ENCODE measurements at places on chromosomes 2 and 18.

DNA sequence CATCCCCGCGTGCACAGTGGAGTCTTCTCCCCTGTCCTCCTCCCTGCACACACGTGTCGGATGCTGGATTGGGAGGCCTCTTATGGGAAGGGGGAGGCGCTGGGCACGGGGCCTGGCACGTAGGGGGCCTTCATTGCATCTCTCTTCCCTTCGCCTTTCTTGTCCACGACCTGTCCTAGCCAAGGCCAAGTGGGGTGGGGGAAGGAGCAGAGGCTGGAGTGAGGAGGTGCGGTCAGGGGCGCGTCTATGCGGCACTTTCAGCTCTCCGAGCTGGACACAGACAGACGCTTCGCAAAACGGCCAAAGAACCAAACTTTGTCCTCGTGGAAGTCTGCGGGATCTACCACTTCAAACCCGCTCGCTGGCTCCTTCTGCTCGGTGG is 13.4 kb downstream of the ALPG start:
- H3K4me3 ChIP-seq: peak overlapping the region; percentile 41

GRCh38 chr2:58812771-58813344 is 571.7 kb upstream of the FANCL start:
- H3K4me1 ChIP-seq: no peaks in the 10 kb centered on the region
- H3K4me3 ChIP-seq: no peak overlapping the region
- no peaks in the 10 kb centered on the region for H3K27me3 ChIP-seq
- no peak for DNase-seq

GRCh38 chr2:192298664-192299063 is 103.9 kb upstream of the TMEFF2 start:
- no peaks in the 10 kb centered on the region for H3K4me1 ChIP-seq
- no peaks in the 10 kb centered on the region for H3K27me3 ChIP-seq
- H3K27ac ChIP-seq: no peak overlapping the region
- H3K36me3 ChIP-seq: no peaks in the 10 kb centered on the region

DNA sequence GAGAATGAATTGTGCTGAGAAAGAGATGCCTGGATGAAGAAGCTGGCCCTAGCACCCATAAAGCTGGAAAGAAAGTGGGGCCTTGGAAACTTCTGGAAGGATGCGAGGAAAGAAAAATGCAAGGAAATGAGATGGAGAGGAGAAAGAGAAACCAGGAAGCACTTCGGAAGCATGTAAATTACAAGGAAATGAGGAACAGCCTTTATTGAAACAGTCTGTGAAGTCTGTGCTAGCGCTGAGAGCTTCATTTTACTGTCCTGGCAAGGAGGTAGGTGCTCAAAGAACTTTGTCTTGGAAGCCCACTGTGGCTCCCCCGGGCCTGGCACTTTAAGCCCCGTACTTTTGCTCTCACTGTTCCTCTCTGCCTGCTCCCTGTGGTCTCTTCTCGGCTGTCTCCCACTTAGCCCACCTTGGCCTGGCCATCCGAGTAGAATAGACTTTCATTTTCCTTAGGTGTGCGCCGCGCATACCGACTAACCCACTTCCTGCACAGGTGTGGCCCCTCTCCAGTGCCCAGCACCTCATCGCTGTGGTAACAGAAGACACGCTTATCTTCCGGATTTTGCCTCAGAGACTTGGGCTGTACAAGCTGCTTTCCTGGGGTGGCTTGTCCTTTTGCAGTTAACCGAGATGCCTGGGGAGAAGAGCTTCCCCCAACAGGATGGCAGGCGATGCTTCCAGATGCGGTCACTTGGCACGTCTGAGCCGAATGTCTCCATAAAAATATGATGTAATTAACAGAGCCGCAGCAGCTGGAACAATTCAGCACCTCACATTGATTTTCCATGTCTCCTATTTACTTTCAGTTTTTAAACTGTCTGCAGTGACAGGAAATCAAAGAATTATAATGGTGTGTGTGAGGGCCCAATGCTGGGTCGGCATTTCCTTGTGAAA is 199.6 kb downstream of the HRH4 start:
- H3K27me3 ChIP-seq: no peaks in the 10 kb centered on the region
- H3K4me3 ChIP-seq: peak overlapping the region; percentile 41
- H3K27ac ChIP-seq: peak overlapping the region; percentile 68
- no peaks in the 10 kb centered on the region for H3K36me3 ChIP-seq

DNA sequence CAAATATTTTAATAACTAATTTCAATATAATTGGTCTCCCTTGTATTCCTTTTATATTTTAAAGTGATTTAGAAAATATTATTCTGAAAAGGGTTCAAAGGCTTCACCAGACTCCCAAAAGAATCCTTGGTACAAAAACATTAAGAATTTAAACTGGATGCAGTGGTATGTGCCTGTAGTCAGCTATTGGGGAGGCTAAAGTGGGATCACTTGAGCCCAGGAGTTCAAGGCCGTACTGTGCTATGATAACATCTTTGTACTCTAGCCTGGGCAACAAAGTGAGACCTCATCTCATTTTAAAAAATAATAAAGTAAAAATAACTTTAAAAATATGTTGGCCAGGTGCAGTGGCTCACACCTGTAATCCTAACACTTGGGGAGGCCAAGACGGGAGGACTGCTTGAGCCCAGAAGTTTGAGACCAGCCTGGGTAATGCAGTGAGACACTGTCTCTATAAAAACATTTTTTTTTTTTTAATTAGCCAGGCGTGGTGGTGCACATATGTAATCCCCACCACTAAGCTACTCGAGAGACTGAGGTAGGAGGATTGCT is 14.7 kb downstream of the NCL start:
- H3K4me3 ChIP-seq: no peak overlapping the region
- no peaks in the 10 kb centered on the region for H3K4me1 ChIP-seq
- H3K27ac ChIP-seq: no peak overlapping the region
- H3K27me3 ChIP-seq: no peaks in the 10 kb centered on the region
- H3K36me3 ChIP-seq: peaks cover 8% of the 10 kb centered on the region

- H3K27ac ChIP-seq: peak overlapping the region; percentile 73
- peaks cover 49% of the 10 kb centered on the region for H3K4me1 ChIP-seq
- H3K27me3 ChIP-seq: no peaks in the 10 kb centered on the region
- peak overlapping the region; percentile 50 for H3K4me3 ChIP-seq
- no peak for DNase-seq
- H3K36me3 ChIP-seq: no peaks in the 10 kb centered on the region
Measured at GRCh38 chr18:48135436-48135966, 205.0 kb upstream of the SMAD2 start.

GRCh38 chr2:128323555-128323931 is 4.9 kb upstream of the HS6ST1 start:
- no peaks in the 10 kb centered on the region for H3K27me3 ChIP-seq
- H3K4me3 ChIP-seq: no peak overlapping the region
- H3K27ac ChIP-seq: no peak overlapping the region
- no peaks in the 10 kb centered on the region for H3K36me3 ChIP-seq
- DNase-seq: peak; percentile 52
- H3K4me1 ChIP-seq: peaks cover 22% of the 10 kb centered on the region

- H3K27ac ChIP-seq: no peak overlapping the region
- H3K27me3 ChIP-seq: no peaks in the 10 kb centered on the region
- no peaks in the 10 kb centered on the region for H3K36me3 ChIP-seq
Measured at GRCh38 chr2:9905413-9905812, 46.1 kb upstream of the GRHL1 start.

DNA sequence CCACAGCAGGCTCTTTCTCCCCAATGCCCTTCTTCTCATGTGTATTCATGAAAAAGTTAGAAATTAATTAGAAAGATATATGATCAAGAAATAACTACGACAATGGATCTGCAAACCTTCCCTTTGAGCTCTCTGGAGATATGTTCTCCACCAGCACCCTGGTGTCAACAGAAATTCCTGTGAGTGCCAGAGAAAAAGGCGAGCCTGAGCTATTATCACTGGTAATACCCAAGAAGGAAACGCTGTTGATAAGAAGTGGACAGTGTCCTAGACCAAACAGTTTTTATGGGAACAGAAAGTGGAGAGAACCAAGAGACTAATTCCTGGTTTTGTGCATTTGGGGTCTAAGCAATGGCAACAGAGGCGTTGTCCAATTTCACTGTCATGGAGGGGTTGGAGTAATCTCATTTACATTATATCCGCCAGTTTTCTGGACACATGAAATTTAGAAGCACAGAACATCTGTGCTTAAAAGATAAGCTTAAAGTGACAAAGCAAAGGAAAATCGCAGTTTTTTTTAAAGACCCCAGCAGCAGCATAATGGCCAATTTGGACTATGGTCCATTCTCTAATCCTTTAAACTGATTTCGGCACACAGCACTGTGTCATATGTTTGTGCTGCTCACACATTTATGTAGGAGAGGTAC is 47.2 kb upstream of the CDC42EP3 start:
- H3K36me3 ChIP-seq: no peaks in the 10 kb centered on the region
- H3K4me1 ChIP-seq: no peaks in the 10 kb centered on the region
- no peak for DNase-seq
- no peak overlapping the region for H3K4me3 ChIP-seq
- H3K27me3 ChIP-seq: no peaks in the 10 kb centered on the region

DNA sequence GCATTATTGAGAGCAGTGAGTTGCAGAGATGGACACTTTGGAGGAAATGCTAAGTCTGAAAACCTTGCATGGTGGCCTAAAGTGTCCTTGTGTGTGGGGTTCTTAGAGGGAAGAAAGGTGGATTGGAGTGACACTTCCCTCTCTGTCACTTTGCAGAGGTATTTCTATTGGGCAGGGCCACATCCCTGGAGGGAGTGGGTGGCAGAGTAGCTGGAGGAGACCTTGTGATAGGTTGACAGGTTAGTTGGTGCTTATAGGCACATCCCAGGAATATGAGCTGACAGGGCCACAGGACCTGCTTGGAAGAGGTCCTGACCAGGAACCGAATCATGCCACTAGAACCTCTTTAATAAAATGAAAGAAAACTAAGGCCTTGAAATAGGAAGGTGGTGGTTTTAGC is 972 bp upstream of the IGFBP5 start:
- no peaks in the 10 kb centered on the region for H3K36me3 ChIP-seq
- no peak for DNase-seq
- H3K27me3 ChIP-seq: peaks cover 18% of the 10 kb centered on the region
- H3K4me3 ChIP-seq: no peak overlapping the region
- peaks cover 41% of the 10 kb centered on the region for H3K4me1 ChIP-seq

- no peak overlapping the region for H3K4me3 ChIP-seq
- no peaks in the 10 kb centered on the region for H3K36me3 ChIP-seq
- peak; percentile 71 for DNase-seq
- H3K27me3 ChIP-seq: no peaks in the 10 kb centered on the region
- H3K27ac ChIP-seq: peak overlapping the region; percentile 76
- peaks cover 8% of the 10 kb centered on the region for H3K4me1 ChIP-seq
Measured at GRCh38 chr2:43194121-43194869, 32.1 kb downstream of the ZFP36L2 start.

- no peaks in the 10 kb centered on the region for H3K4me1 ChIP-seq
- no peaks in the 10 kb centered on the region for H3K36me3 ChIP-seq
- H3K4me3 ChIP-seq: no peak overlapping the region
- H3K27ac ChIP-seq: no peak overlapping the region
- H3K27me3 ChIP-seq: no peaks in the 10 kb centered on the region
Measured at GRCh38 chr18:70046796-70047195, 99.1 kb upstream of the CD226 start.

GRCh38 chr2:182545420-182546167 is 118.8 kb upstream of the PDE1A start:
- H3K27ac ChIP-seq: no peak overlapping the region
- H3K4me3 ChIP-seq: no peak overlapping the region
- H3K36me3 ChIP-seq: no peaks in the 10 kb centered on the region

- no peaks in the 10 kb centered on the region for H3K27me3 ChIP-seq
- peaks cover 88% of the 10 kb centered on the region for H3K4me1 ChIP-seq
- H3K27ac ChIP-seq: peak overlapping the region; percentile 78
- peak overlapping the region; percentile 21 for H3K4me3 ChIP-seq
Measured at GRCh38 chr2:85771486-85771885, 17.7 kb downstream of the ATOH8 start.

- H3K36me3 ChIP-seq: no peaks in the 10 kb centered on the region
- H3K4me1 ChIP-seq: no peaks in the 10 kb centered on the region
- H3K27me3 ChIP-seq: no peaks in the 10 kb centered on the region
Measured at GRCh38 chr2:127157651-127158485, 50.9 kb upstream of the BIN1 start.

- no peaks in the 10 kb centered on the region for H3K4me1 ChIP-seq
- no peak overlapping the region for H3K4me3 ChIP-seq
- no peak for DNase-seq
- H3K27me3 ChIP-seq: no peaks in the 10 kb centered on the region
- no peaks in the 10 kb centered on the region for H3K36me3 ChIP-seq
- no peak overlapping the region for H3K27ac ChIP-seq
Measured at GRCh38 chr2:52074130-52074719, 1042.3 kb upstream of the NRXN1 start.

GRCh38 chr2:205766779-205767359 is 84.6 kb downstream of the NRP2 start:
- no peaks in the 10 kb centered on the region for H3K27me3 ChIP-seq
- no peaks in the 10 kb centered on the region for H3K36me3 ChIP-seq
- peak overlapping the region; percentile 47 for H3K27ac ChIP-seq
- no peak overlapping the region for H3K4me3 ChIP-seq
- peak; percentile 65 for DNase-seq
- peaks cover 19% of the 10 kb centered on the region for H3K4me1 ChIP-seq

GRCh38 chr2:38233231-38233983 is 143.7 kb downstream of the ATL2 start:
- no peaks in the 10 kb centered on the region for H3K4me1 ChIP-seq
- no peak overlapping the region for H3K27ac ChIP-seq
- H3K36me3 ChIP-seq: no peaks in the 10 kb centered on the region

DNA sequence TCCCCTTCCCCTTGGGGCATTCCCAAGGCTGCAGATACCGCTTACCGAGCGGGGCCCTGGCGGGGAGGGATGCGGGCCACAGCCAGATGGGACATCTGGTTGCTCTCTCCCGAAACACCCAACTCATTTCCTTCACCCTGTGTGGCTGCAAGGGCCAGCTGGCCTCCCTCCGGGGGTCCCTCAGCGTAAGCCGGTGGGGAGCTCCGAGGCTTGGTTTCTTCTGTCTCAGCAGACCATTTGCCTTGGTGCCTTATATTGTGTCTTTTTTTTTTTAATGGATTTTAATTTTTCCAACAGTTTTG is 107.6 kb upstream of the ODC1 start:
- DNase-seq: no peak
- no peak overlapping the region for H3K4me3 ChIP-seq
- no peaks in the 10 kb centered on the region for H3K4me1 ChIP-seq
- no peak overlapping the region for H3K27ac ChIP-seq

DNA sequence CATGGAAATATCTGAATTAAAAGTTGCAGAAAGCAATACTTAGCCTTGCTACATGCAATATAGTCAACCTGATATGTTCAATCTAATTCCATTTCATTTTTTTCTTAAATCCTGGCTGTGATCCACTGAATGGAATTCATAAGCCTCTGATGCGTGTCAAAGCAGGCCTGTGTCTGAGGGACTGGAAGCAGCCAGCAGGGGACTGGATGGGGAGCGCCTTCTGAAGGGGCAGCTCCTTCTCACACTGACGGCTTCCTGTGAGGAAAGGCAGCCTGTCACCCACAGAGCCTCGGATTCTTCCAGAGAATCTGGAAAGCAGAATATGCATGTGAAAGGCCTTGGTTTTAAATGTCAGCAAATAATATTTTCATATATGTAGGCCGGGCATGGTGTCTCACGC is 73.5 kb downstream of the KCNF1 start:
- no peaks in the 10 kb centered on the region for H3K4me1 ChIP-seq
- no peaks in the 10 kb centered on the region for H3K27me3 ChIP-seq
- H3K27ac ChIP-seq: no peak overlapping the region
- H3K36me3 ChIP-seq: no peaks in the 10 kb centered on the region
- peak; percentile 19 for DNase-seq
- H3K4me3 ChIP-seq: no peak overlapping the region

- no peaks in the 10 kb centered on the region for H3K27me3 ChIP-seq
- H3K27ac ChIP-seq: no peak overlapping the region
- no peak overlapping the region for H3K4me3 ChIP-seq
- DNase-seq: no peak
- peaks cover 7% of the 10 kb centered on the region for H3K4me1 ChIP-seq
Measured at GRCh38 chr2:135821190-135821589, 15.8 kb downstream of the LCT start.

- no peak overlapping the region for H3K27ac ChIP-seq
- no peaks in the 10 kb centered on the region for H3K27me3 ChIP-seq
- H3K36me3 ChIP-seq: no peaks in the 10 kb centered on the region
- H3K4me1 ChIP-seq: peaks cover 28% of the 10 kb centered on the region
- DNase-seq: no peak
Measured at GRCh38 chr2:9613291-9613690, 17.5 kb downstream of the YWHAQ start.
